ENCODE measurements at places on chromosomes 12 and 14.

- DNase-seq = peak; percentile 58
Measured at GRCh38 chr12:55068416-55069010, 48.7 kb downstream of the NEUROD4 start.

DNA sequence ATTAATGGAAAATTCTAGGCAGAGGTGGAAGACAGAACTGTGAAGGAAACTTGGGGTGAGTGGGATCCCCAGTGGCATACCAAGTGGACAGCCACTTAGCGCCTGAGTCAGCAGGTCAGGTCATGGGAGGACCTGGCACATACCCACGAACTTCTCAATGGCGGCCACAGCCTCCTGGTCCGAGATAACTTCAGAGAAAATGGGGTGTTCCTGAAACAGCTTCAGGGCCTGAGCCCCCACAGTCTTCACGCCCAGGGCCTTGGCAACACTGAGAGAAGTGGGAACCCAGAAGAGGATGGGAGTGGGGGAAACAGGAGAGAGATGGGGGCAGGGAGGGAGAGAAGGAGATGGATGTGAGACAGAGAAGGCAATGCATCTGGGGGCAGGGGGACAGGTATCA lies 9.9 kb downstream of the SDS start:
- no peak for DNase-seq

DNA sequence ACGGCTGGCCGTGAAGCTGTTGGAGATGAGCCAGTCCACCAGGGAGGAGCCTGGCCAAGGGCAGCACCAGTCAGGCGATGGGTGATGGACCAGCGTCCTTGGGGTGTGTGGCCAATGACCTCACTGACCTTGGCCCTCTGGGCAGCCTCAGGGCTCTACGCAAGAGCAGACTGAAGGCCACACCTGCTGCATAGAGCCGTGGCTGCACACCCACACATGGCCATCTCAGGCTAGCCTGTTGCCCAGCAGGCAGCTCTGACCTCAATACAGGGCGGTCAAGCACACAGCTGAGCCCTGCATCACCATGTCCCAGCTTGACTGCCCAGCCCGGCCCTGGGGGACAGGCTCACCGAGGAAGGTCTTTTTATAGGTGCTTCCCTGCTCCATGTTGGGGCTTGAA lies 19.2 kb downstream of the PLEK2 start:
- no peak for DNase-seq

- no peak for DNase-seq
Measured at GRCh38 chr14:76762411-76763095, 1.3 kb downstream of the VASH1 start.

GRCh38 chr12:132720606-132721345 lies 10.1 kb downstream of the PGAM5 start:
- no peak for DNase-seq

DNA sequence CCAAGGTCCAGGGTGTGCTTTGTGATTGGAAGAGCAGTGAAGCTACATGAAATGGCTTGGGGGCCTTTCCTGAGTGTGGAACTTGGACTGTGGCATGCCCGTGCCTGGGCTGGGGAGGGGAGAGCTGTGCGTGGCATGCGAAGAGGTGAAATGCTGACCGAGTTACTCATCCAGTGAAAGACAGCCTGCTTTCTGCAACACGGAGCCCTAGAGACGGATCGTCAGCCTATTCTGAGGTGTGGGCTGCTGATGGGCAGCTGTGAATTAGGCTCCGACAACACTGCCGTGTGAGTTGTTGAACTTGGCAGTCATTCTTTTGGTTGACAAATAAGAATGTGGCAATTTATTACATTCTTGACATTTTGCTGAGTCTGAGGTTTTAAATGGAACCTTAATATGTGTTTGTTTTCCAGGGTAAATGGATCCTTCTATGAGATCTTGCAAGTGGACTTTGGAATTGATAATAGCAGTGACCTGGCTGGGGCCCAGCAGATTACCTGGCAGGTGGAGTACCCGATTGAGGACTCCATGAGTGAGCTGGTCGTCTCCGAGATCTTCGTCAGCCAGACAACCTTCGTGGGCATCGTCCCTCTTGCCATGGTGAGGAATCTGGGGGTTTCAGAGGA lies 453.9 kb downstream of the AACS start:
- no peak for DNase-seq

GRCh38 chr14:70858641-70859040 lies 48.6 kb upstream of the PCNX1 start:
- DNase-seq = no peak

DNA sequence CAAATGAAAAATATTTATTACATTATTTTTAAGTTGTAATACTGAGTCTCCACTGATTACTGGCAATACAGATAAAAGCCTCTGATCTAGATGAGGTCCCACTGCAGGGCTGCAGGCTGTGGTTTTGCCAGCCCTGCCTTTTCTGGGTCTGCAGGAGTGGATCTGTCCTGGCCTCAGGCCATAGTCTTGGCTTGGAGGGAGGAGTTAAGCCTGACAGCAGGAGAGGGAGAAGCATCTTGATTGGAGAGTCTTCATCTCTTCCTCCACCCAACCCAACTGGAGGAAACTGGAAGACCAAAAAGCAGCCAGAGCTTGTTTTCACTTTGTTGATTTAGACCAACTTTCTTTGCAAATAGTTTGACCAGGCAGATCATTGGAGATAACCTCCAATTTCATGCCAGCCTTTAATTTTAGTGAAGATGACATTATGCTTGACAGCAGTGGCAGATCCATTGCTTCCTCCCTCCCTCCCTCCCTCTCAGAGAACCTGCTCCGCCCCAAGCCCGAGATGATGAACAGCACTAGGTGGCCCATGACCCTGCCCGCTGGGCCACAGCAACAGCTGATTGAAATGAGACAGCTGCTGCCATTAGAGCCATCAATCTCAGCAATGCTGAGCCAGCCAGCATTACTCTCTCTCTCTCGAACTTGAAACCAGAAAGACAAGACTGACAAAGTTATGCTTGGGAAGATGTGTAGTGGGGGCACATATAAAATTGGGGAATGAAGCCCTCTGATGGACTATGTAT lies 222.4 kb downstream of the GLT1D1 start:
- no peak for DNase-seq

DNA sequence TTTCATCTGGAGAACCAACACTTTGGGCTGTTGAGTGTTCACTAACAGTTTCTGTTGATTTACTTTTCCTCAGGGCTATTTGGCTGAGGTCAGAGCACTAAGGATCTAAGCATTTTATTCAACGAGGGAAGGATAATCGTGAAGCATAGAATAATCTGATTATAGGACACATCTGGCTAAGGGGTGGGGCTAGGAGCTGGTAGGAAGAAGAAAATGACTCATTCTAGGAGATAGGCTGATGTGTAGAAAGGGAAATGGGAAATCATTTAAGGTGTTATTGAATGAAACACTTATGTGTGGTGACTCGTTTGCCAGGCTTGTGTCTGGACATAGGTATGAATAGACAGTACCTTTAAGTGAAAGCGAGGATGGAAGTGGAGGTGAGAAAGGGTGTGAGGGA lies 167.2 kb downstream of the ETNK1 start:
- DNase-seq = no peak

- DNase-seq = no peak
Measured at GRCh38 chr14:54116972-54117371, 160.3 kb upstream of the BMP4 start.

DNA sequence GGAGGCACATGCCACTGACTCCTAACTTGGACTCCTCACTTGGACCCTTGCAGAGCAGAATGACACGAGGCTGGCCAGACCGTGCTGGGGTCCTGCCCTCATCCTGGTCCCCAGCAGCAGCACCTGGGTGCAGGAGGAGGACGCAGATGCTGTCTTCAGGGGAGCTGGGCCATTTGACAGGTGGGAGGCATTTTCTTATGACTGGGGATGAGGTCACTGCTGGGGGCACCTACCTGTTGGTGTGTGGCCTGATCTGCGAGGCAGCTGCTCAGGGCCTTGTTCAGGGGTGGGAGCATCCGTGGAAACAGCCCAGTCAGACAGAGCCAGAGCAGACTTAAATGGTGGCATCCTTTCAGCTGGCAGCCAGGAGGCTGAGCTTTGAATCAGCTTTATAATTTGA lies 57.3 kb downstream of the CACNA1C start:
- no peak for DNase-seq

GRCh38 chr14:87278415-87278814 lies 714.6 kb downstream of the GALC start:
- DNase-seq = no peak

DNA sequence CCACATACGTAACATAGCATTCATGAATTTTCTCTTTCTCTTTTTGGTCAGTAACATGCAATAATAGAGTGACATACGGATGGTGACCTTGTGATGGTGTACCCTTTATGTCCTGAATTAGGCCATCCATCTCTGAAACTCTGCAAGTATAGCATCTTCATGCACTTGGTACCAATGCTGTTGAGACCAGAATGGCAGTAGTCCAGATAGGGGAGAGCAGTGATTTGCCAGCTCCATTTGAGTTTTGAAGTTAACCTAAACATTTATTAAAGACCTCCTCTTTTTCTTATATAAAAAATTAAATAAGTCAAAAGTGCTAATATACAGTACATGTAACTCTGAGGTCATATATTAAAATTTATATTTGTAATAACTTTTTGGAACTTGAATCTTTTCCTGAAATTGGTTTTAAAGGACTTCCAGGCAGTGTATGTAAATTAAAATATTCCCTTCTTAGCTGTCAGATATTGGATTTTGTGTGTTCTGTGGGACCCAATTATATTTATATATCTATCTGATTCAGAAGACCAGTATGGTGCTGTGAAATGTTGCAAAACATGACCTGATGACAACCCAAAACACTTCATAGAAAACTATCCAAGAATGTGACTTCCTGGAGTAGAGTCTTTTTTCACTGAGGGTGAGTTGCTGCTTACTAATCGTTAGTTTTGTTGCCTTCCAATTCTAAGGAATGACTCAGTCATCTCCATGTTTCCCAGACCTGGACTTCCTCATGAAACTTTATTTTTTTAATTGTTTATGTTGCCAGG lies 3.5 kb downstream of the ELK3 start:
- no peak for DNase-seq

GRCh38 chr14:69753860-69754259 lies 13.1 kb upstream of the SRSF5 start:
- no peak for DNase-seq

GRCh38 chr12:120710031-120710804 lies at the start of gene UNC119B:
Gene UNC119B, plus strand, starts transcription at chr12:120710458. Its CDS starts 17 bp downstream, at chr12:120710475.
- DNase-seq = peak; percentile 80

DNA sequence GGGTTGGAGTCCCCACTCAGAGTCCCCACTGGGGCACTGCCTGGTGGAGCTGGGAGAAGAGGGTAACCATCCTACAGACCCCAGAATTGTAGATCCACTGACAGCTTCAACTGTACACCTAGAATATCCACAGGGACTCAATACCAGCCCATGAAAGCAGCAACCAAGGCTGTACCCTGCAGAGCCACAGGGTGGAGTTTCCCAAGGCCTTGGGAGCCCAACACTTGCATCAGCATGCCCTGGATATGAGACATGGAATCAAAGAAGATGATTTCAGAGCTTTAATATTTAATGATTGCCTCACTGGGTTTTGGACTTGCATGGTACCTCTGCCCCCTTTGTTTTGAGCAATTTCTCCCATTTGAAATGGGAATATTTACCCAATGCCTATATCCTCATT lies 80.4 kb downstream of the RASSF9 start:
- no peak for DNase-seq

Data from activated CD4-positive, alpha-beta T cell treated with anti-CD3 and anti-CD28 coated beads, Interleukin-2, Interleukin-6, amounts not matched to agents 100 ng/mL and 50 ng/mL, durations not matched to agents 16 hours and 8 hours (primary cell).